ENCODE measurements at places on chromosomes 12 and 14.

DNA sequence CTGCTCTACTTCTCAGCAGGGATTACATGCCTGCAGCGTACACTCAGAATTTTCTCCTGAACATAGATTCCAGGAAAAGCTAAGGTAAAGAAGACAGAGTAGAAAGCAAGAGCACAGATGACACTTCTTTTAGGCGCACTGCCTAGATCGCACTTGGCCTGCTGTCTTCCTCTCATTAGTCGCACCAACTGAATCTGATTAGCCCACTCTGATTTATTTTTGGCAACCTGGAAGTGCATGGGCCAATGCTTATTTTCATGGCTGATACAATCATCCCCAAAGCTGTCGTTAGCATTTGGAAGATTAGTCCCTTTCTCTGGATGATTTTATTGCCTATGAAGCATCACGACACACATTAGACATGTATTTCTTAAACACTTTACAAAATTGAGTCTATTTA, 152.5 kb downstream of the PTPRO start:
- no peak for DNase-seq

GRCh38 chr14:76125511-76125910, 26.2 kb upstream of the GPATCH2L start:
- no peak for DNase-seq

- DNase-seq = no peak
Measured at GRCh38 chr12:47705229-47705565, 633 bp downstream of the RPAP3 start.

- DNase-seq = no peak
Measured at GRCh38 chr14:74843653-74844052, 32.3 kb downstream of the PROX2 start.

- DNase-seq = no peak
Measured at GRCh38 chr12:28268608-28269229, 78.5 kb downstream of the CCDC91 start.

- no peak for DNase-seq
Measured at GRCh38 chr12:116150001-116150400, 127.5 kb downstream of the MED13L start.

- no peak for DNase-seq
Measured at GRCh38 chr14:51616724-51617409, 34.8 kb upstream of the FRMD6 start.
